T-cell (primary cell): ENCODE measurements at places on chromosomes 4 and X.
A peak's percentile ranks its signal among the peaks of the same experiment; 100 is the strongest.

- no peaks in the 10 kb centered on the region for H3K36me3 ChIP-seq
- H3K4me1 ChIP-seq = no peaks in the 10 kb centered on the region
- no peak overlapping the region for H3K27ac ChIP-seq
- DNase-seq = no peak
- no peaks in the 10 kb centered on the region for H3K27me3 ChIP-seq
These were observed 23.4 kb upstream of the STPG2 start for GRCh38 chr4:98166731-98167041.

DNA sequence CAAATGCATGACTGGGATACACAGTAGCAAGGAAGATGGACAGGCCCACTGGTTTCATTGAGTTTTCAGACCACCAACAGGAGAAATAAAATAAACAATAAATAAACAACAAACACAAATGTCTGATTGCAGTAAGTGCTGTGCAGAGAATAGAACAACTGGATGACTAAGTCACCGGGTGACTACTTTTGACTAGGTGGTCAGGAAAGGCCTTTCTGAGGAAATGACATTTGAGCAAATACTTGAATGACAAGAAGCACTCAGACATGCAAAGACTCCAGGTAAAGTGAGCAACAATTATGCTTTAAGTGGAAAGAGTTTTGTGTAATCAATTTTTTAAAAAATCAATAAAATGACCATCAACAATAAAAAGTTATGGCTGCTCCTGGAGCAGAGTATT, 137.7 kb downstream of the BTC start:
- H3K36me3 ChIP-seq = no peaks in the 10 kb centered on the region
- no peaks in the 10 kb centered on the region for H3K27me3 ChIP-seq
- DNase-seq = no peak
- H3K4me3 ChIP-seq = no peak overlapping the region
- no peaks in the 10 kb centered on the region for H3K4me1 ChIP-seq
- no peak overlapping the region for H3K27ac ChIP-seq

GRCh38 chr4:7295911-7296660, 103.7 kb downstream of the SORCS2 start:
- H3K4me3 ChIP-seq = no peak overlapping the region
- no peaks in the 10 kb centered on the region for H3K4me1 ChIP-seq
- H3K27me3 ChIP-seq = no peaks in the 10 kb centered on the region
- H3K36me3 ChIP-seq = no peaks in the 10 kb centered on the region

GRCh38 chr4:101835121-101835904, 44.8 kb downstream of the BANK1 start:
- H3K36me3 ChIP-seq = no peaks in the 10 kb centered on the region
- H3K4me1 ChIP-seq = no peaks in the 10 kb centered on the region
- no peak overlapping the region for H3K4me3 ChIP-seq
- no peak overlapping the region for H3K27ac ChIP-seq
- DNase-seq = no peak

DNA sequence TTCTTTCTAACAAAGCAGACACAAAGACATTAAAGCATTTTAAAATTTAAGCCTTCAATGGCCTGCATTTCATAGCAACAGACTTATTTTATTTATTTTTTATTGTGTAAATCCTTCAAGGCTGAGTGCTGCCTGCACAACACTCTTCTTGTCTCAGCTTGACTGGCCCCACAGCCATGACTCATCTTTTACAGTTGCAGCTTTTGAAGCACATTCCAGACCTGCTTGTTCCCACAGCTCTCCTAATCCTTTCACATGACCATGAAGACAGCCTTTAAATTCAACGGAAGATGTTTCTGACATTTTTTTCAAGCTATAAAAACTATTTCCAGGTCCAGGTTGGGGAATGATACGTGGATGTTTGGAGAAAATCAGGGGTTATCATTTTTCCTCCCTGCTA, 276.9 kb upstream of the TACR3 start:
- H3K4me1 ChIP-seq = no peaks in the 10 kb centered on the region
- H3K27ac ChIP-seq = no peak overlapping the region

DNA sequence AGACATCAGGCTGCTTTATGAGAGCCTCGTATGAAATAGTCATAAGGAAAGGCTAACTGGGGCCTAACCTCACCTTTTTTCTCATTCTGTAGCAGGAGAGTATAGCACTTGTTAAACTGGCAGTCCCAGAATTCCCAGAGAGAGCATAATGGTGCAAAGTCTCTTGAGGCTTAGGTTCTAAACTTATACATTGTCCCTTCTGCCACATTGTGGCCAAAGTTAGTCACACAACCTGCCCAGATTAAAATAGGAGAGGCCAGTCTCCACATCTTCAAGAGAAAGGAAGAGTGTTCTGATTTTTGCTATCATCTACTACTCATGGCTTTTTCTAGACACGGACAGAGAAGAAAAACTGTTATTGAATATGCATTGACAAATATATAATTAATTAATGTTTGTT, 1588.9 kb upstream of the PCDH7 start:
- H3K4me3 ChIP-seq = no peak overlapping the region
- H3K27ac ChIP-seq = no peak overlapping the region
- no peaks in the 10 kb centered on the region for H3K36me3 ChIP-seq
- DNase-seq = no peak

GRCh38 chrX:72271091-72271788, 5.8 kb downstream of the RPS4X start:
- H3K27ac ChIP-seq = no peak overlapping the region
- no peaks in the 10 kb centered on the region for H3K27me3 ChIP-seq
- H3K4me1 ChIP-seq = peaks cover 21% of the 10 kb centered on the region
- no peak for DNase-seq

DNA sequence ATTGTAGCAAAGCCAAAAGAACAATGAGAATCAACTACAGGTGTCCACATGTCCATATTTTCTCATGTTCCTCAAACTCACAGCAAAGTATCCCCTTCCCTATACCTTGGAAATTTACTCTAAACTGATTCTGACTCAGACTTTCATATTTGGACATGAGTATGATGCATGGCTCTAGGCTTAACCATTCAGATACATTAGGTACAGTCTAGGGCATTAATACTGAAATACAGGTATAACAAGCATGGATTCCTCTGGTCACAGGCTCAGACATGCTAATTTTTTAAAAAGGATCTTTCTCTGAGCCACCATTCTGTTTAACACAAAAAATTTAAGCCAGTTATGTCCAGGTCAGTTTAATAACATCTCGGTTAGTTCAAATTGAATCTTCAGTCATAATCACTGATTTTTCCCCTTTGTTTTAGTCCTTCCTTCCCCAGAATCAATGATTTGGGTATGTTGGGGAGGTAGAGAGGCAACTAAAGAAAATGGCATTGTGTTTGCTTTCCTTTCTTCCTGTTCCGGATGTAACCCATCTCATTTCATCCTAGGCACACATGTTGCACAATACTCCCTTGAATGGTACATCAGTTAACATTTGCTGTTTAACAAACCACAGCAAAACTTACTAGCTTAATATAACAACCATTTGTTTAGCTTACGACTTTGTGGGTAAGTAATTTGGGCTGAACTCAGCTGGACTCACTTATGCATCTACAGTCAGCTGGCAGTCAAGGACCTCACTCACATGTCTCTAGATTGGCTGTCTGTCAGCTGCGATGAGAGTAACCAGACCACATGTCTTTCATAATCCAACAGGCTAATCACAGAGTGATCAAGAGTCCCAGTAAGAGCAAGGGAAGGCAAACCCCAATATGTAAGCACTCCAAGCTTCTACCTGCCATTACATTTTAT, 75.3 kb upstream of the GRIA3 start:
- H3K4me1 ChIP-seq = no peaks in the 10 kb centered on the region
- H3K4me3 ChIP-seq = no peak overlapping the region

DNA sequence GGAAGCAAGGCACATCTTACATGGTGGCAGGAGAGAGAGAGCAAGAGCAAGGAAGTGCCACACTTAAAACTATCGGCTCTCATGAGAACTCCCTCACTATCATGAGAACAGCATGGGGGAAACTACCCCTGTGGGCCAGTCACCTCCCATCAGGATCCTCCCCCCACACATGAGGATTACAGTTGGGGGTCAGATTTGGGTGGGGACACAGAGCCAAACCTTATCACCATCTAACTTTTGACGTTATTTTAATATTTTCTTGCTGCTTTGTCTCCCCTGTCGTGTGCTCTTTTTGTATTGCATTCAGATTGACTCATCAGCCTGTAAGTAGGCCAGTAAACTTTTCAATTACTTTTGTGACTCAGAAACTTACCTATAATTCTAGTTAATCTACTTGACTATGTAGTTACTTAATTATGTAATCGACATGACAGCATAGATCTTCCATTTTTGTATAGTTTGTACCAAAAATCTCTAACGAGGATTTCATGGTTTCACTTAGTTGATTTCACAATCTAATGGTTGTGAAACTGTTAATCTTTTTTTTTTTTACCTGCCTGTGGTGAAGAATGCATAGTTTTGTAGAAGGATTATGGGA, 18.3 kb downstream of the STIM2 start:
- H3K4me3 ChIP-seq = no peak overlapping the region
- peaks cover 33% of the 10 kb centered on the region for H3K4me1 ChIP-seq
- no peaks in the 10 kb centered on the region for H3K27me3 ChIP-seq
- H3K27ac ChIP-seq = peak overlapping the region; percentile 77

GRCh38 chr4:138749303-138749702, 266.3 kb upstream of the NOCT start:
- no peak for DNase-seq
- no peaks in the 10 kb centered on the region for H3K4me1 ChIP-seq
- no peaks in the 10 kb centered on the region for H3K27me3 ChIP-seq
- no peaks in the 10 kb centered on the region for H3K36me3 ChIP-seq
- no peak overlapping the region for H3K27ac ChIP-seq
- no peak overlapping the region for H3K4me3 ChIP-seq

- no peaks in the 10 kb centered on the region for H3K4me1 ChIP-seq
- H3K4me3 ChIP-seq = no peak overlapping the region
- H3K27me3 ChIP-seq = no peaks in the 10 kb centered on the region
- peak; percentile 19 for DNase-seq
These were observed 142.9 kb downstream of the TMEM164 start for GRCh38 chrX:110145854-110146253.

GRCh38 chr4:148059617-148060180, 327.8 kb downstream of the ARHGAP10 start:
- peaks cover 58% of the 10 kb centered on the region for H3K4me1 ChIP-seq
- peak overlapping the region; percentile 85 for H3K27ac ChIP-seq
- DNase-seq = no peak
- H3K27me3 ChIP-seq = no peaks in the 10 kb centered on the region
- H3K36me3 ChIP-seq = no peaks in the 10 kb centered on the region

DNA sequence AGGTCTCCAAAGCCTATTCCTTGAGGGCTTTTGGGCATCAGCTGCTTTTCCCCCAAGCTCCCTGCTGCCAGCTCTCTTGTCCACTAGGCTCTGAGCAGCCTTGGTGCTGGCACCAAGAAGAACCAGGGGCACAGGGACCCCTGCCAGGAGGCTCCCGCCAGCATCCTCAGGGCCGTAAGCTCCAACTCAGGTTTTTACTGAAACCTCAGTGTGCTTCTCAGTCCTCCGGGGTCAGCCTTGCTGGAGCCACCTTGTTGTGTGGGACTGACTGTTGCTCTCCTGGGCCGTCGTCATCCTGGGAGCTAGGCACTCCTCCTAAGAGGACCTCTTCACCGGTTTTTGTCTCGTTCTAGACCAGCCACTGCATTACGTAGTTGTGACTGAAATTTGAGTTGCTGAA, 38.9 kb downstream of the NOP14 start:
- DNase-seq = no peak
- peaks cover 12% of the 10 kb centered on the region for H3K36me3 ChIP-seq

GRCh38 chr4:14841801-14842768, 160.2 kb upstream of the CPEB2 start:
- no peak overlapping the region for H3K4me3 ChIP-seq
- H3K27ac ChIP-seq = no peak overlapping the region
- no peaks in the 10 kb centered on the region for H3K36me3 ChIP-seq
- no peaks in the 10 kb centered on the region for H3K27me3 ChIP-seq
- DNase-seq = no peak

- H3K4me3 ChIP-seq = no peak overlapping the region
- no peak overlapping the region for H3K27ac ChIP-seq
- no peaks in the 10 kb centered on the region for H3K27me3 ChIP-seq
- H3K4me1 ChIP-seq = no peaks in the 10 kb centered on the region
These were observed 115.7 kb upstream of the FAT1 start for GRCh38 chr4:186839122-186840037.

GRCh38 chr4:73902038-73902637, 32.9 kb downstream of the CXCL1 start:
- H3K27me3 ChIP-seq = no peaks in the 10 kb centered on the region
- H3K4me1 ChIP-seq = no peaks in the 10 kb centered on the region
- no peak overlapping the region for H3K27ac ChIP-seq
- DNase-seq = no peak
- H3K4me3 ChIP-seq = no peak overlapping the region

- no peaks in the 10 kb centered on the region for H3K4me1 ChIP-seq
- H3K36me3 ChIP-seq = peaks cover 3% of the 10 kb centered on the region
- no peaks in the 10 kb centered on the region for H3K27me3 ChIP-seq
- no peak overlapping the region for H3K4me3 ChIP-seq
- DNase-seq = no peak
These were observed 7.6 kb downstream of the MAD2L1 start for GRCh38 chr4:120059036-120059435.

GRCh38 chr4:111697176-111697942, 447.9 kb upstream of the FAM241A start:
- H3K36me3 ChIP-seq = no peaks in the 10 kb centered on the region
- no peaks in the 10 kb centered on the region for H3K27me3 ChIP-seq
- no peak for DNase-seq
- H3K27ac ChIP-seq = no peak overlapping the region

- no peaks in the 10 kb centered on the region for H3K27me3 ChIP-seq
- no peak overlapping the region for H3K4me3 ChIP-seq
- DNase-seq = no peak
- H3K4me1 ChIP-seq = no peaks in the 10 kb centered on the region
- H3K27ac ChIP-seq = no peak overlapping the region
These were observed 281.9 kb upstream of the HS3ST1 start for GRCh38 chr4:11710453-11711093.

GRCh38 chr4:77662396-77662795, 56.8 kb downstream of the CXCL13 start:
- H3K36me3 ChIP-seq = no peaks in the 10 kb centered on the region
- DNase-seq = no peak
- H3K27me3 ChIP-seq = no peaks in the 10 kb centered on the region
- no peaks in the 10 kb centered on the region for H3K4me1 ChIP-seq
- H3K4me3 ChIP-seq = no peak overlapping the region
- H3K27ac ChIP-seq = no peak overlapping the region

- H3K4me3 ChIP-seq = no peak overlapping the region
- DNase-seq = no peak
- no peak overlapping the region for H3K27ac ChIP-seq
- no peaks in the 10 kb centered on the region for H3K36me3 ChIP-seq
These were observed 126.5 kb upstream of the WDFY3 start for GRCh38 chr4:85092943-85093342.

DNA sequence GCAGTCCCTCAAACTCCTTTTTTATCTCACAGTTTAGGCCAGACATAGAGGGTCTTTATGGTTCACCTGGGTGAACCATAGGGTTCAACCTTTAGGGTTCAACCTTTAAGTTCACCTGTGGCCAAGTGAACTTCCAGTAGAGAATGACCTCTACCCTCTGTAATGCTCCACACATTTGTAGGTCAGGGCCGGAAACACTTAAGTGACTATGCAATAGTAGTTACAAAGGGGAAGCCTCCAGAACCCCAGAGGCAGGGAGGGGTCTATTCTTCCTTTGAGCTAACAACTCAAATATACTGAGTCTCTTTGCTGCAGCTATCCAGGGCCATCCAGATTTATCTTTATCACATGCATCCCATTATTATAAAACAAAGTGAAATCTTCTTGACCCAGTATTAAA, 100.0 kb downstream of the LARP1B start:
- H3K4me3 ChIP-seq = no peak overlapping the region
- no peak overlapping the region for H3K27ac ChIP-seq
- DNase-seq = no peak
- no peaks in the 10 kb centered on the region for H3K27me3 ChIP-seq
- H3K4me1 ChIP-seq = no peaks in the 10 kb centered on the region
